ENCODE measurements at places on chromosomes 11 and 22. TPM values are rescaled to one million over a fixed set of nuclear protein-coding genes. Genes with fewer than 3 reads are reported as not detected.

Gene PHETA2
- 16.6 TPM for total RNA-seq

Gene SLC17A6
- total RNA-seq, result not detected

Gene OR5B21
- not detected for total RNA-seq

Gene DNAJB7
- total RNA-seq, result not detected

Gene EMID1
- total RNA-seq, result 0.36 TPM

Gene OR4A16
- not detected for total RNA-seq

Gene C11orf97
- total RNA-seq, result not detected

Gene KLHL35
- not detected for total RNA-seq

Gene SERPING1
- 249 TPM for total RNA-seq

Gene MYRF
- under 0.01 TPM for total RNA-seq

Gene VWCE
- total RNA-seq, result 0.54 TPM

Gene CCDC34
- 2.0 TPM for total RNA-seq

Gene VPREB1
- not detected for total RNA-seq

Gene LGALS12
- total RNA-seq, result 5.4 TPM

Gene APLNR
- 0.83 TPM for total RNA-seq

Gene MRGPRE
- not detected for total RNA-seq

Gene SCGB1D2
- total RNA-seq, result not detected

Gene KLHDC7B
- not detected for total RNA-seq

Gene BDNF
- total RNA-seq, result 1.1 TPM

Gene TFIP11
- total RNA-seq, result 14.0 TPM

Gene LIPT2
- 3.2 TPM for total RNA-seq

Gene NLRP14
- total RNA-seq, result not detected

Gene ADAMTS15
- 2.4 TPM for total RNA-seq

Gene TUB
- 18.3 TPM for total RNA-seq

Measured in sigmoid colon (tissue), 7 donors.